ENCODE measurements at places on chromosomes 6 and 20. TPM values are rescaled to one million over a fixed set of nuclear protein-coding genes. Genes with fewer than 3 reads are reported as not detected.

Gene PTCRA
- total RNA-seq = not detected

GRCh38 chr6:39378175-39378959, 55.9 kb upstream of the KCNK16 start:
- DNase-seq = no peak

DNA sequence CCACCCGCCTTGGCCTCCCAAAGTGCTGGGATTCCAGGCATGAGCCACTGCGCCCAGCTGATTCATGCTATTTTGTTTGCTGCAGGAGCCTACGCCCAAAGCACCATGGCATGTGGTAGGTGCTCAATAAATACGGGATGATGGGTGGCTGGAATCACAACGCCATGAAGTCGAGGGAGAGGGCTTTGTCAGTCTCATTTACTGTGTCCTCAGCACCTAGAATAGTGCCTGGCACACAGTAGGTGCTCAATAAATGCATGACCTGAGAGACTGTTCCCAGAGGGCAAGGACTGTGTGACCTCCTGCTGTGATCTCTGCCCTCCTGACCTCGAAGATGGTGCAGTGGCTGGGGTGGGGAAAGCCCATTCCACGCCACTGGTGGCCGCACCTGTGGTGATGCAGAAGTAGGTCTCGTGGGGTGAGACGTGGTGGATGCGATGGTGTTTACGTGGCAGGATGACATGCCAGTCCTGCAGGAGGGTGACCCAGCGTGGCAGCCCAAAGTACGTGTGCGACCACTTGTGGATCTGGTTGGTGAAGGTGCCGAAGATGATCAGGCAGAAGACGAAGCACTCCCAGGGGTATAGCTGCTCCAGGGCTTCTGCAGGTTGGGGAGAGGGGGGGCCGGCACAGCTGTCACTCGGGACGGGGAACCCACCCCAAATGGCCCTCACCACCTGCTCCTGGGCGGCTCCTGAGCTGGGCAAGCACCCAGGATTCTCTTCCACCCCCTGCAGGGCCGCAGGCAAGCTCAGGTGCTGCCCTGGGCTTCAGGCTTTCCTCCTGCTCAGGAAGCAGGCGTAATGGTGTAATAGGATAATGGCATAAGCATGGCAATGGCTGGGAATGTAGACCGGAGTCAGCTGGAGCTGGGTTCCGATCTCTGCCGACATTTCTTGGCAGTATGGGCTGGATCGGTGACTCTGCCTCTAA, 14.9 kb upstream of the UBE2V1 start:
- DNase-seq = no peak

DNA sequence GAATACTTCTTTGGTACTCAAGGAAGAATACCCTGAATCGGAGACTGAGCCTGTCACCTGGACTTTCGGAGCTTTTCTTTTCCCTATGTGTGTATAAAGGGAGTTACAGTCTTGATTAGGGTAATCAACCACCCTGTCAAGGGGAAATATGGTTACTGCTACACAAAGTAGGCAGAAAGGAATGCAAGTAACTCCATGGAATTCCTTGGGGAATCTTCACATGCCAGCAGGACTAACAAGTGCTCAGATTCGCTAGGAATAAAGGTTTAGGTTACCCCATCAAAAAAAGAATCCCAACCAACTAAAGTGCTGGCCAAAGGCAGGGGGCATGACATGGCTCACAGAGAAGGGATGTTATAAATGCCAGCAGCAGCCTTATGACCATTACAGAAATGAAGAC, 10.4 kb downstream of the KCNS1 start:
- DNase-seq = no peak

All from CD4-positive, alpha-beta memory T cell (primary cell).